Stimulated activated CD4-positive, alpha-beta T cell treated with anti-CD3 and anti-CD28 coated beads, TNF-alpha, amount 100 ng/mL, for 1 hour (primary cell): ENCODE measurements at places on chromosomes 13 and 19.

GRCh38 chr13:106686163-106686562 is 118.2 kb upstream of the ARGLU1 start:
- no peak for DNase-seq

- DNase-seq, result no peak
Measured at GRCh38 chr13:44131069-44131614, 242.5 kb upstream of the SERP2 start.

DNA sequence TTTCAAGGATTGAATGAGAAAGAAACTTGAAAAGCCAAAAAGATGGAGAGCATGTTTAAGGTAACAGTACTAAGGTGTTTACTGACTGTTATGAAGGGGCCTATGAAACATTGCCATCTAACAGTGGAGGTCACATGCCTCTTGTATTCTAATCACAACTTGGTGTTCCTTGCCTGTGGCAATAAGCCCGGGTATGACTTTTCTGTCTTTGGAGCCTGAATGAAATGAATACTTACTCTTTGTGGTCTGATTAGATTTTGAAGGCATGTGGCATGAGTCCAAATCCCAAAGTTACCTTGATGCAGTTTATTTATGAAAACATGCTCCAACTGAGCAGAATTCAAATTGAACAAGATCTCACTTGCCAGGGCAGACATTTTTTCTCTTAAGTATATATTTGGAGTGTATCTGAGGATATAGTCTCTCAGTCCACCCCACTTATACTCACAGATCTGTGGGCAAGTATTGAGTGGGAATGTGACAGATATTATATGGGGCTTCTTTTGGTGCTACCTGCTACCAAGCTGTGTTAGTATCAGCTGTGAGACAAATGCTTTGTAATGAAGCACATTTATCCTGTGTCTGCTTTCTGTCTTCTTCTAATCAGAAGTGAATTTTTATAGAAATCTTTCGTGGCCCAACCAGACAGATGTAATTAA is 67.5 kb downstream of the B3GLCT start:
- DNase-seq, result no peak

GRCh38 chr13:42561752-42562467 is 12.0 kb upstream of the TNFSF11 start:
- no peak for DNase-seq

- no peak for DNase-seq
Measured at GRCh38 chr13:28089065-28089464, 11.3 kb downstream of the FLT3 start.

DNA sequence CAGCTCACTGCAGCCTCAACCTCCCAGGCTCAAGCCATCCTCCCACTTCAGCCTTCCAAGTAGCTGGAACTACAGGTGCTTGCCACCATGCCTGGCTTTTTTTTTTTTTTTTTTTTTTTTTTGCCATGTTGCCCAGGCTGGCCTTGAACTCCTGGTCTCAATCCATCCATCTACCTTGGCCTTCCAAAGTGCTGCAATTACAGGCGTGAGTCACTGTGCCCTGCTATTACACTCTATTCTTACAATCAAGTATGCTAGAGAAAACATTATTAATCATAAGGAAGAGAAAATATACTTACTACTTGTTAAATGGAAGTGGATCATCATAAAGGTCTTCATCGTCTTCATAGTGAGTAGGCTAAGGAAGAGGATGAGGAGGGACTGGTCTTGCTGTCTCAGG is 93.3 kb upstream of the DOCK9 start:
- DNase-seq, result no peak

DNA sequence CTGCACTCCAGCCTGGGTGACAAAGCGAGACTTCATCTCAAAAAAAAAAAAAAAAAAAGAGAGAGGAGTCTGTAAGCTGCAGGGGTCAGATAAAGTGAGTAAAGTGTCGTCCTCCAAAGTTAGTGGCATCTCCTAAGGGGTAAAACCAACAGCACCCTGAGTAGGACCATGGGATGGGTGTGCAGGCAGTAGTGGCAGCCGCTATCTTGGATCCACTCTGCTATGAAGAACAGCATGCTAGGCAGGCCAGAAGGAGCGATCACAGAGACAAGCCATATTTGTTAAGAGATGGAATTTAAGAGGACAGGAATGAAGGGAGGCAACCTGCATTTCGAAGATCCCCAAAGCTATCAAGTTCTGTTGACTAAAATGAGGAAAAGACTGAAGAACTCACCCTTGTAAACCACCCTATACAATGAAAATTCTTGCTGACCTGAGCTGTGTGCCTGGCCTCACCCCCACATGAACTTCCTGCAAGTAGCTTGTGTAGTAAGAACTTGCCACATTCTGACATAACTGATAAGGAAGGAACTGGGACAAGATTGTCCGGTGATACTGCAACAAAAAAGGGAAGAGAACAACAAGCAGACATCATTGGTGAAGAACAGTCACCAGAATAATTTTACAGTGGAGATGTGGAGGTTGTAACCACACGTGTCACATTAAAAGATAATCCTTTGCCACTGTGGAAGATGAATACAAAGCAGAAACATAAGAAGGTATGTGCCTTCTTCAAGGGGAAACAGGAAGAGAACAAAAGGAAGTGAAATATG is 16.2 kb downstream of the DPY19L3 start:
- DNase-seq, result no peak

DNA sequence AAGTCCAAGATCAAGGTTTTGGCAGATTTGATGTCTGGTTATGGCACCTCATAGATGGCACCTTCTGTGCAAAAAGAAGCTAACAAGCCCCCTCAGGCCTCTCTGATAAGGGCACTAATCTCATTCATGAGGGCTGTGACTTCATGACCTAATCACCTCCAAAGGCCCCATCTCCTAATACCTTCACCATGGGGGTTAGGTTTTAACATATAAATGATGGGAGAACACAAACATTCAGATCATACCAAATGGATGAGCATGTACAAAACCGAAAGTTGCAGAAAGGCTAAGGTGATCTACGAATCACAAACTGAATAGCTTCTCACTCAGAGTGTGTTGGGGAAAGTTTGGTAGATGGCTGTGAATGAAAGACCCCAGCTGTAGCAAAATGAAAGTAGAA is 217.4 kb downstream of the TBC1D4 start:
- no peak for DNase-seq

- no peak for DNase-seq
Measured at GRCh38 chr13:111203736-111204389, 88.8 kb downstream of the ARHGEF7 start.

DNA sequence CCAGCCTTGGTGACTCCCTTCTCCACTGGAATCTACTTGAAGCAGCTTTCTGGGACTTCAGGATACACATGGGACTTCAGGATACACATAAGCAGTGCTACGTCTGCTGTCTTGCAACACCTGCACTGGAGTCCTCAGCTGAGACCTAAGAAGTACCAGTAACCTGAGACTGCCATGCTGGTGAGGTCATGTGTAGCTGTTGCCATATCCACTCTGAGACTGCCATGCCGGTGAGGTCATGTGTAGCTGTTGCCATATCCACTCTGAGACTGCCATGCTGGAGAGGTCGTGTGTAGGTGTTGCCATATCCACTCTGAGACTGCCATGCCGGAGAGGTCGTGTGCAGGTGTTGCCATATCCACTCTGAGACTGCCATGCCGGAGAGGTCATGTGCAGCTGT is 937.9 kb downstream of the EFNB2 start:
- DNase-seq, result no peak

- no peak for DNase-seq
Measured at GRCh38 chr13:110326263-110326904, 19.3 kb downstream of the COL4A2 start.

GRCh38 chr13:109548374-109548773 is 238.0 kb downstream of the IRS2 start:
- no peak for DNase-seq

DNA sequence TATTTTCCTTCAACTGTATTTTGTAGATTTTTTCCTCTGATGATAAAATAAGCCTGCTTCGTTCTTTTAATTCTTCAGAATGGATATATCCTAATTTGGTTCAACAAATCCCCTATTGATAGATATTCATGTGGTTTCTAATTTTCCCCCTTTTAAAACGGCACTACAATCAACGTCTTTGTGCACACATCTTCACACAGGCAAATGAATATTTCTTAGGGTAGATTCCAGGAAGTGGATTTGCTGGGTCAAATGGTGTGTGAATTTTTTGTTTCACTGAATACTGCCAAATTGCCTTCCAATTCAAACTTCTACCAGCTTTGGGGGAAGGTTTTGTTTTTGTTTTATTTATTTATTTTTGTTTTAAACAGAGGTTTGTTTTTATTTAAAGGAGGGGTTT is 287.2 kb downstream of the FOXO1 start:
- DNase-seq, result no peak

- no peak for DNase-seq
Measured at GRCh38 chr13:58721273-58721672, 1089.7 kb downstream of the PCDH17 start.

GRCh38 chr13:52798770-52799430 is 49.5 kb downstream of the PCDH8 start:
- no peak for DNase-seq

DNA sequence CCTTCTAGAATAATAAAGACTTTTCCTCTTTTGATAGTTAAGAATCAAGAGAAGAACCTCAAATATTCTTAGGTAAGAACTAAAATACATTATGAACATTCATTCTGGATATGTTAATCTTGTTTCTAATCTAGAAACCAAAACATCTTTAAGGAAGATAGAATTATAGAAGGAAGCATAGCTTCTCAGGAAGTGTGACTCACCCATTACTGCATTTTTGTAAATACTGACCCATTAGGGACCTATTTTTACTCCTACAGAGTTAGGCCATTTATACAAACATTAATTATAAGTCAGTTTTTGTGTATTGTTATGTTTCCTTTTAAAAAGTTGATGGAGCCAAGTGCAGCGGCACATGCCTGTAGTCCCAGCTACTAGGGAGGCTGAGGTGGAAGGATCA is 147.1 kb downstream of the NUFIP1 start:
- DNase-seq, result no peak

DNA sequence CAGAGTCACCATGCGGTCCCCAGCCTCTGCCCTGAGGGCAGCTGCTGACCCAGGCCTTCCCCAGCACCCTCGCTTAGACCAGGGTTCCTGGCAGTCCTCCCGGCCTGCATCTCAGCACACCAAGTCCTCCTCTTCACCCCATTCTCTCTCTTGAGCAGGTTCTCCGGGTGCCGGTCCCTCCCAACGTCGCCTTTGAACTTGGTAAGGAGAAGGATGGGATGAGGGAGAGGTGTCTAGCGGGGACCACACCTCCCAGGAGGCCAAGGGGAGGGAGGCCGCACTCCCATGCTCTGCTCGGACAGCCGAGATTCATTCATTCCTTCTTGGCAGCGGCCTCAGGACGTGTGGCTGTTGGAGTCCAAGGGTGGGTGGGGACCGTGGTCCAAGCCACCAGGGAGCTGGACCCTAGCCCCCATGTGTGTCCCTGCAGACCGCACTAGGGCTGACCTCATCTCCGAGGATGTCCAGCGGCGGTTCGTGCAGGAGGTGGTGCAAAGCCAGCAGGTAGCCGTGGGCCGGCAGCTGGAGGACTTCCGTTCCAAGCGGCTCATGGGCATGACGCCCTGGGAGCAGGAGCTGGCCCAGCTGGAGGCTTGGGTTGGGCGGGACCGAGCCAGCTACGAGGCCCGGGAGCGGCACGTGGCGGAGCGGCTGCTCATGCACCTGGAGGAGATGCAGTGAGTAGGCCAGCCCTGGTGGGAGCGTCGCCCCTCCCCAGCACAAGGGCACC is 9.4 kb downstream of the ARHGEF1 start:
- DNase-seq, result no peak

DNA sequence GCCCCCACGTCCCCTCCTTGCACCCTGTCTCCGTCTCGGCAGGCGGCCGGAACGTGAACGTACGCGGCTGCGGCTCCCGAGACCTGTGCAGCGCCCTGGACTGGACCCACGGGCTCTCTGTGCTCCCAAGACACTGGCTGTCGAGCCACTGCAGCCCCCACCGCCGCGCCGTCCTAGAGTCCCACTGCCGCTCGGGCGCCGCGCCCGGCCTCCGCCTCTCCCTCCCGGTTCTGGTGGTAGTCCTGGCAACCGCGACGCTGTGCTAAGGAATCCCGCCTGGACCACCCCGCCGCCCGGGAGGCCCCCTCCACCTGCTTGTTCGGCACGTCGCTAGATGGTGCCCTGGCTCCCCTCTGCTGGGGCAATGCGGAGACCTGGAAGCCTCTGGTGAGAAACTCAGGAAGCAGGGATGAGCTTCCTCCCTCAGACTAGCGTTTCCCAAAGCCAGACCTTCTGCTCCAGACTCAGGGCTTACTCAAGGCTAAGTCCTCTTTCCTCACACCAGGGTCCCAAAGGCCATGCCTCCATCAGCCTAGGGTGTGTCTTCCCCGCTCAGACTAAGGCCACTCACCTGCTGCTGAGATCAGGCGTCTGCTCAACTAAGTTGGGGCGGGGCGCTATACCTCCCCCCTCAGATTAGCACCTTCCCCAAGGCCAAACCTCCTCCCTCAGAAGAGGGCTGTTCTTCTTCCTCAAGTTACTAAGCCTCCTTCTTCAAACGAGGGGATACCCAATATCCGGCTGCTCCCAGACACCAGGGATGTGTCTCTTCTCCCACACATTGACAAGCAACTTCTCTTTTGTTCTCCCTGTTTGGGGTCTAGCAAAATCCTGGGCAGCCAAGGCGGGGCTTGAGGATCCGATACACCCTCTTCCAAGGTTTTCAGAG is 16.1 kb upstream of the IRGC start:
- DNase-seq, result no peak

GRCh38 chr13:26538363-26539317 is 18.8 kb upstream of the WASF3 start:
- DNase-seq, result no peak

DNA sequence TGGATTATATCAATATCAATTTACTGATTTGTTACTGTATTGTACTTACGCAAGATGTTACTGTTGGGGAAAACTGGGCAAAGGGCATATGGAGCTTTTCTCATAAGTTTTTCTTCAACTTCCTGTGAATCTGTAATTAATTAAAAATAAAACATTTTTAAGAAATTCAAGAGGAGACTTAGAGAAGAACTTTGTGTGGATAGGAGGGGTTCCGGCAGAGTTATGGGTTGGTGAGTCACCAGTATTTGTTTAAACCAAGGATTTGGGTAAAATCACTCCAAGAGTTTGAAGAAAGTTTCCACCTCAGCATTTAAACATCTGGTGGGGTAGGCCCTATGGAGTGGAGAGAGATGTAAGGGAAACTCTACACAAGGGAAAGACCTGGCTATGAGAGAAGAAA is 379.6 kb downstream of the TSHZ3 start:
- no peak for DNase-seq

GRCh38 chr19:35285095-35285449 is 2.7 kb downstream of the HAMP start:
- DNase-seq, result no peak

DNA sequence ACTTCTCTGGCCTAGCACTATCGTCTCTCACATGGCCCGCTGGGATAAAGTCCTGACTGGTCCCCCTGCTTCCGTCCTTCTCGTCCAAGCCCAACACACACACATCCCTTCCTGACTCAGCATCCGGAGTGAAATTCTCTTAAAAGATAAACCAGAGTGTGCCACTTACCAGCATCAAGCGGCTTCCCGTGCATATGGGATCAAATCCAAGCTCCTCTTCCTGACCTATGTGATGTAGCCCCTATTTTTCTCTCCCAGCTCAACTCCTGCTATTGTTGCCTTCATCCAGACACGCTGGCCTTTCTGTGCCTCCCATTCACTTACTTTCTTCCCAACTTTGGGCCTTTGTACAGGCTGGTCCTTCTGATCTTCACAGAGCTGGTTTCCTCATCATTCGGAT is 530.4 kb downstream of the DIAPH3 start:
- DNase-seq, result no peak

GRCh38 chr19:12611361-12611699 is 610 bp downstream of the ZNF791 start:
- no peak for DNase-seq
